SK-N-MC (cell line): ENCODE measurements at places on chromosomes 1 and 21.

DNA sequence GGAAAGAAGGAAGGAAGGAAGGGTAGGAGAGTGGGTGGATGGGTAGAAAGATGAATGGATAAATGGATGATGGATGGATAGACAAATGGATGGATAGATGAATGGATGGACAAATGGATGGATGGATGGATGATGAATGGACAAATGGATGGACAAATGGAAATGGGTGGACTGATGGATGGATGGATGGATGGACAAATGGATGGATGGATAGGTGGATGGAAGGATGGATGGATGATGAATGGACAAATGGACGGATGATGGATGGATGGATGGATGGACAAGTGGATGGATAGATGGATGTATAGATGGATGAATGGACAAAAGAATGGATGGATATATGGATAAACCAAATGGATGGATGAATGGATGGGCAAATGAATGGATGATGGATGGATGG is 30.5 kb downstream of the CHD5 start:
- DNase-seq, result no peak

GRCh38 chr1:174902531-174903099 is 97.1 kb upstream of the CACYBP start:
- no peak for DNase-seq

DNA sequence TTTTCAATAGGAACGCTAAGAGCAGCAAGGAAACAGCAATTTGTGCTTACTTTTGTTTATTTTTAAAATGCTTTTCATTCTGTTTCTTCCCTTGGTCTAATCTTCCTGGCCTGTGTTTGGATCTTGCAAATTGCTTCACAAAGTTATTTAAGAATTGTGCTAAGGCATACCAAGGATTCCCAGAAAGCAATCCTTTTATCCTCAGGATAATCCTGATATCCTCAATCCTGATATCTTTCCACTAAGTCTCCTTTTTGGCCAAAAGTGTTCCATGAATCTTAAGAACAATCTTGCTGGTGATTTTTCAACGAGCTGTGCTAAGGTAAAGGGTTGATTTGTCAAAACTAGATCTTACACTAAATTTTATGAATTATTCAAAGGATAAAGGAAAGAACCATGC is 1577.9 kb downstream of the PLA2G4A start:
- DNase-seq, result no peak

DNA sequence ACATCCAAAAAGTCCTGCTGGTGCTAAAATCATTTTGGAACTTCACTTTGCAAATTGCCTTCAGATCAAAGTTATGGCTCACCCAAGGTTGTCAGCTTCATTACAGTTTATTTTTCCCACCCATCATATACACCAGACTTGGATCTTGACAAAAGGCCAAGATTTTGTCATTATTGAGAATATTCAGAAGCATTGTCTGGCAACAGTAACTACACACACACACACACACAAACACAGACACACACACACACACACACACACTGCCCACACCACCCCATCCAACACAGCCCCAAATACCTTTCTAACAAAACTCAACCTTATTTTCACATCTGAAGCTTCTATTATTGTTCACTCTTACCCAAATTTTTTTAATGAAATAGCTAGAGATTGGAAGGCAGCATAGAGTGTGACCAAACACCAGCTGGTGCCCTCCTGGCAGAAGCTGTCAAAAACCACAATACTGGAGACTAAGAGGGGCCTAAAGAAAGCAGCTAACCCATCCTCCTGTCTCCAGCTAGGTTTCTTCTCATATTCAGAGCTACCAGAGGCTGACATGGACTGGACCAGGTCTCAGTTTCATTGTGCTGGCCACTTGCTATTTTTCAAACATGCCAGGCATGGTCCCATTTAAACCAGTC is 139.1 kb upstream of the ZC3H11B start:
- DNase-seq, result no peak

DNA sequence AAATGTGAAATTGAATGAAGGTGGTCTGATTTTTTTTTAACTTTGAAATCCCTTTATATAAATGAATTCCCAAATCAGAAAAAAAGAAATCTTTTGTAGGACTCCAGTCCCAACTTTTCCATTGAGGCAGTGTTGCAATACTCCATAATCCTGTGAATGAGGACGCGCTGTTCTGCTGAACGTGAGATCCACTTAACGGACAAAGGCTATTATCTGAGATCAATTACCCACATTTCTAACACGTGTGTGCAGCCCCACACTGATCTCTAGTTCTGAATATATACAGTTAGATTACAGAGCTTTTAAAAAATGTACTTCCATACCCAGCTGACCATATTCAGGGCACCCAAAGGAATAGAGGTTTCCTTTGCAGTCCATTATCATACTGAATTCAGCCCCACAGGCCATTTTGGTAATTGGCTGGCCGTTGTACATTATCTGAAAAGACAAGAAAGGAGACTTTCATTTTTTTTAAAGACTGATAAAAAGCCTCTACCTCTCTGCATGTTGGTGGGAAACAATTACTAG is 19.0 kb downstream of the RCC2 start:
- no peak for DNase-seq

DNA sequence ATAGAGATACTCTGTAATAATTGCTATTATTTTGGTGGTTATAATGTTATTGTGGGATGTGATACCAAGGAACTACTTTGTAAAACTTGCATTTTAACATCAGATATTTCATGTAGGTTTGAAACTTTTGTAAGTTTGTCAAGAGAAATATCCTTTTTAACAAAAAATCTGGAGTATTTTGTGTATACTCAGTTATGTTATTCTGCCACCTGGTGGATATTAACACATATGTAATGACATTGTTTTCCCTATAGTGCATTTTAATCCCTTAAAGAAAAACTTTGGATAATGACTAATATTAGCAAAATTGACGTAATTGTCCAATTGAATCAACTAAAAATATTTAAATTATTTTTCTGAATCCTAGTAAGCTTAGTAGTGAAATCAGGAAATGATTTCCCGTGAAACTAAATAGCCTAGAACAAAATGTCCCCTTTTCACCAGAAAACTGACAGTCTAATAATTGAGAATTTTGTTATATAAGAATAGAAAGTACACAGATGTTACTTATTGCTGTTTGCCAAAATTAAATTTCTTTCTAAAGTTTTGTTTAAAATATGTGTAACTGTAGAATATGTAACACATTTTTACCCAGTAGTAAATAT is 39.6 kb downstream of the KCTD3 start:
- DNase-seq, result no peak

DNA sequence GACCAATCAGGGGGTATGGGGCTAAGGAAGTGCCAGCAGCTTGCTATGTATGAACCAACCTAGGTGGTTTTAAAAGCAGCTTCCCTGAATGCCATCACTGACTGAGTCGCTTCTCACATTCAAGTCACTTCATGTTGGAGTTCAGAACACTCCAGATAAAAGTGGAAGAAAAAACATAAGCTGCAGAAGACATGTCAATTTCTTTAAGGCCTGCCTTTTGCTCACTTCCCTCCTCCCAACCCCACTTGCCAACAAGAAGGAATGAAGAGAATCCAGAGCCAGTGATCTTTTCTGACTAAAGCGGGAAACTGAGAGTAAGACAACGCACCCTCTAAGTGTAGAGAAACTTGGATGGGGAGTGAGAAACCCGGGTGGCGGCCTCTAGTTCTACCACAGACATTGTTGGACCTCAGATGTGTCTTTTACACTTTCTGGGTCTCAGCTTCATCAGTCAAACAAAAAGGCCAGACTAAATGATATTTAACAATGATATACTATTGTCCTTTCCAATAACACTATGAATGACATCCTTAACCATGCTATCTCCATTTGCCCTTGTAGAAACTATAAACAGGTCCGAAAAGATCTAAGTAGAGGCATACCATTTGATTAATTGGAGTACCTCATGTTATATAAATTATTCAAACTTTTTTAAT is 54.1 kb downstream of the LUZP1 start:
- DNase-seq, result no peak

DNA sequence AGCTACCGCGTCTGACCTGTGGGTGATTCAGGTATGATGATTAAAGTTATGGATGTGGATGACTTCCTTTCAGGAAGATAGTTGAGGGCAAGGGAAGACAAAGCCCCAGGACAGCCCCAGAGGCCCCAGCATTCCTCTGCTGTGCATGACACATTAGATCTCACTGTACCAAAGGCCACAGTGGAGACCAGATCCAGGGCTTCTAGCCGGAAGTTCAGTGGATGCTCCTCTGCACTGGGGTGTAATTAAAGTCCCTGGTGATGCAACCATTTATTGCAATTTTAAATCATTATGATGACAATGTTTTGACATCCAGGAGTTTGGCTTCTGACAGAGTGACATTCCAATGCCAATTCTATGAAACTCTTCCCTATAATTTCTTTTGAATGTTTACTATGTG is 5.0 kb downstream of the C4BPA start:
- DNase-seq, result no peak

DNA sequence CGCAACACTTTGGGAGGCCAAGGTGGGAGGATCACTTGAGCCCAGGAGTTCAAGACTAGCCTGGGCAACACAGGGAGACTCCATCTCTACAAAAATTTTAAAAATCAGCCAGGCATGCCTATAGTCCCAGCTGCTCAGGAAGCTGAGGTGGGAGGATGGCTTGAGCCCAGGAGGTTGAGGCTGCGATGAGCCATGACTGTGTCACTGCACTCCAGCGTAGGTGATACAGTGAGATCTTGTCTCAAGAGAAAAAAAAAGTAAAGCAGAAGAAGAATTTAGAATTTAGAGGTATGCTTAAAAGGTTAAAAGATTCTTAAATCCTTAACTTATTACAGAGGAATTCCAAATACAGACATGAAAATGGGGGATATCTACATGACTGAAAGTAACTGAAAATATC is 79.5 kb downstream of the SMYD3 start:
- no peak for DNase-seq

- DNase-seq, result no peak
These were observed 2.8 kb upstream of the USP1 start for GRCh38 chr1:62433861-62434617.

DNA sequence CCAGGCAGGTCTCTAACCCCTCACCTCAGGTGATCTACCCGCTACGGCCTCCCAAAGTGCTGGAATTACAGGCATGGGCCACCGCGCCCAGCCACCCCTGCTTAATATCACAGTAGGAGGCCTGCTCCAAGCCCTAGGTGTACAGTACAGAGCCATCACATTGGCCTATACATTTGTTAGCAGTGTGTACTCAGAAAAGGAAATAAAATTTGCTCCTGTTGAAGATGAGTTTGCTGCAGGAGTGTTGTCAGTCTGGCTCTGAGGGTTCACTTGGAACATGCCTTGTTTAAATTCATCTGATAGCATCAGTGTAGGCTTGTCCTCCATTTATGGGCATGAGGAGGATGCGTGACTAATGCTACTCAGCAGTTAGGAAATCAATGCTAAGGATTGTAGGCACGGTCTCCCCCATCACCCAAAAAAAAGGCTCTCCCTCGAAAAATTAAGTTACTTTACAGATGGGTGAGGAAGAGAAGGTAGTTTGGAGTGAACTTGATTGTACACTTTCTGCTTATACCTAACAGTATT is 4.6 kb upstream of the ENAH start:
- no peak for DNase-seq

- DNase-seq, result no peak
These were observed 9.7 kb downstream of the HSD3B1 start for GRCh38 chr1:119516680-119517079.

GRCh38 chr1:43971336-43971980 is 1.6 kb downstream of the DPH2 start:
- DNase-seq, result no peak

DNA sequence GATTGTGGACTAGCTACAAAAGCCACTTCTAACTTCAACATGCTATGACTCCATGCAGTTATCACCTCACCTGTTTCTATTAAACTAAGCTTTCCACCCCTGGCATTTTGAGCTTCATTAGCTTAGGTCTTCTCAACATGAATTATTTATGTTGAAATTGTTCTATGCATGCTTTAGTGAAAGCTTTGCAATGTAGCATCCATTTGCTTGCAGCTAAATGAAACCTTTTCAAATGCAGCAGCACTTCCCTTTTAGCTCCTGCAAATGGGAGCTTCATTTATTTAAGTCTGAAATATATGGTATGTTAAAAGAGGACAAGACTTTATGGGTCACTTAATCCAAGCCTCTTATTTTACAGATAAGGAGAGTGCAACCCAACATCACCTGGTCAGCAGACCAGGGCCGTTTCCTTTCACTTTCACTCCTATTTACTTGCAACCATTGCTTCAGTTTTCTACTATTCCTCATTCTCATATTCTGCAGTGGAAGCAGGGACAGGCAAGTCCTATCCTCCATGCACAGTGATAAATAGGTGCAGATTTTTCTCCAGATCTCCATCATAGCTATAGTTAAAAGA is 56.4 kb upstream of the SAMSN1 start:
- no peak for DNase-seq

DNA sequence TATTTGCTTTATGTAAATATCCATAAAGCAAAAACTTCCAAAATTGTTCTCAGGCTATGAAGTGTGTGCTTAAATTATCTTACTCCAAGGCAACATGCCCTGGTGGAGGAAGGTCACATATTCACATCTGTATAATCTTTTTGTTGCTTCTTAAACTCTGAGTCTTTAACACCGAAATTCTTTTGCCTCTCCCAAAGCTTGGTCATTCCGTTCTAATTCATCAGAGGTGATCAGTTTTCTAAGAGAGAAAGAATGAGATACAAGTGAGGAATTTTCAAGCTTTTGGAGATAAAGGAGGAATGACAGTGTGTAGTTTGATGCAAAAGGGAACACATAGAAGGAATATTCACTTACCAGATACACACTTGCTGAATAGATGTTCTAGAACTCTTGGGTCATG is 561.7 kb downstream of the LTN1 start:
- DNase-seq, result no peak

DNA sequence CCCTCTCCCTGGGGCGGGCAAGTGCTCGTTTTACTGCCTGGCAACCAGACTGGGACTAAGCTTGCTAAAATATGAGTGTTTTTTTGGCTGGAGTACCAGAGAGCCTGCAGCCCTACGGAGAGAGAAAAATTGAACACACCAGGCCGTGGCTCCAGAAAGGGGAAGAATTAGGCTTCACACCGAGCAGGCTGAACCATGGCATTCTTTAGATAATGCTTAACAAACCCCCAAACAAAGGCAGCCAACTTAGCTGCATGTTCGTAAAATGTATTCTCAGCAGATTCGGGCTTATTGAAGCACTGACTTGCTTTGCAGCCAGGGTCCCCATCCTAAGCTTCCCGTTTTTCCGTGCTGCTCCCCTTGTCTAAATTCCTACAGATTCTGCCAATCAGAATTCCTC is 76.6 kb downstream of the LMX1A start:
- DNase-seq, result no peak

- DNase-seq, result no peak
These were observed 5.9 kb upstream of the SLX9 start for GRCh38 chr21:44933918-44934260.

- DNase-seq, result no peak
These were observed 43.2 kb upstream of the LBR start for GRCh38 chr1:225471109-225471452.

GRCh38 chr1:69777423-69777822 is 209.7 kb downstream of the LRRC7 start:
- no peak for DNase-seq

DNA sequence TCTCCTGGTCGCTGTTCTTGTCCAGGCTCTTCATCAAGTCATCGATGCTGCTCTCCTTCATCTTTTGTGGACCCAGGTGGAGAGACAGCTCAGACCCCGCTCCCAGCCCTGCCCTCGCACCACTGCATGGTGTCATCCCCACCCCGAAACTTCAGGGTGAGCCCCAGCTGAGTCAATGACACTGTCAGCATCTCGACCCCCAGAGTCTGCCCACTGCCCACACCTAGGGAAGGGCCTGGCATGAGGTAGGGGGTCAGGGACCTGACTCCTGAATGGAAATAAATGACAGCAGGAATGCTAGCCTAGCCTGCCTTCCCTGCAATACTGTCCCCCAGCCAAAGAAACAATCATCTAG is 1.6 kb upstream of the S100A6 start:
- DNase-seq, result no peak
